ENCODE measurements at places on chromosomes 7 and 10. TPM values are rescaled to one million over a fixed set of nuclear protein-coding genes. Genes with fewer than 3 reads are reported as not detected.

GRM3 gene
- not detected for polyA plus RNA-seq

PPP1R17 gene
- polyA plus RNA-seq: not detected

PITX3 gene
- polyA plus RNA-seq: not detected

MOGAT3 gene
- not detected for polyA plus RNA-seq

DNA sequence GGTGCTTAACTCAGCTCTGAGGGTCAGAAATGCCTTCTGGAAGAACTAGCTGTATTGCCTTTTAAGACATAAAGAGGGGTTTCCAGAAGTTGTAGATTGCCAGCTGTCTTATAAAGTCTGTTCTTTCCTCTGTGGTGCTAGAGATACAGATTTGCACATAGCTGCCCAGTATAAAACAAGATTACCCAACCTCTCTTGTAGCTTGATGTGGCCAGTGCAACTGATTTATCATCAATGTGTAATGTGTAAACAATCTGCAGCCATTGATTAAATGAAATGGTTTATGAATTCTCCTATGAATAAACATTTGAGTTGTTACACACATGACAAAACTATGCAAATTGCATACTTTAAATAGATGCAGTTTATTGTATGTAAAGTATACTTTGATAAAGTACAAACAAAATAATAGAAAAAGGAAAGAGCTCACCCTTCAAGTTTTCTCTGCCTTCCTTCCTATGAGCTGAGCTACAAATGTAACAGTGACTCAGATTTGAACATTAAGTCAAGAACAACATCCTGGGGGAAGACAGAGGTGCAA is 195.2 kb downstream of the TMEM26 start:
- H3K4me1 ChIP-seq: no peaks in the 10 kb centered on the region
- peaks cover 14% of the 10 kb centered on the region for H3K27me3 ChIP-seq
- DNase-seq: no peak
- no peaks in the 10 kb centered on the region for H3K36me3 ChIP-seq
- H3K4me3 ChIP-seq: no peak overlapping the region
- no peak overlapping the region for H3K27ac ChIP-seq

- no peaks in the 10 kb centered on the region for H3K4me1 ChIP-seq
- H3K27ac ChIP-seq: no peak overlapping the region
- H3K36me3 ChIP-seq: no peaks in the 10 kb centered on the region
Measured at GRCh38 chr7:94276795-94277194, 117.9 kb upstream of the COL1A2 start.

- H3K36me3 ChIP-seq: no peaks in the 10 kb centered on the region
- H3K4me3 ChIP-seq: no peak overlapping the region
- peaks cover 38% of the 10 kb centered on the region for H3K27me3 ChIP-seq
- no peak for DNase-seq
- H3K27ac ChIP-seq: no peak overlapping the region
Measured at GRCh38 chr10:117914334-117914733, 132.4 kb downstream of the RAB11FIP2 start.

DNA sequence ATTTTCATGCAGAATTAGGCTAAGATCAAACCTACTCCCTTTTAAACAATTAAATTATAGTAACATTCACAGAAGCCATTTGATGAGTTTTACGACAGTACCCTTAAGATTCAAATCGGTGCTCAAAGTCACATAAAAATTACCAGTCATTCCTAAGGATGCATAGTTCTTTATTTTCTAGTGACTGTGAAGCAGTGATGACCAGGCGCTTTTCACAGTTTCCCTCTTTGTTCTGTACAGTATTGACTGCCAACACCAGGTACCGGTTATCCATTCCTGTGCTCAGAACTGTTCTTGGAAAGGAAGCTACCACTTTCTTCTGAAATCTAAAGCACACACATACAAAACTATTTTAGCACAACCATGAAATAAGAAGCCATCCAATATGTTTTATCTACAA is 1.9 kb downstream of the DNA2 start:
- H3K4me1 ChIP-seq: peaks cover 21% of the 10 kb centered on the region
- H3K27ac ChIP-seq: no peak overlapping the region
- no peak overlapping the region for H3K4me3 ChIP-seq
- H3K36me3 ChIP-seq: no peaks in the 10 kb centered on the region
